ENCODE measurements at places on chromosomes 3 and 15.

DNA sequence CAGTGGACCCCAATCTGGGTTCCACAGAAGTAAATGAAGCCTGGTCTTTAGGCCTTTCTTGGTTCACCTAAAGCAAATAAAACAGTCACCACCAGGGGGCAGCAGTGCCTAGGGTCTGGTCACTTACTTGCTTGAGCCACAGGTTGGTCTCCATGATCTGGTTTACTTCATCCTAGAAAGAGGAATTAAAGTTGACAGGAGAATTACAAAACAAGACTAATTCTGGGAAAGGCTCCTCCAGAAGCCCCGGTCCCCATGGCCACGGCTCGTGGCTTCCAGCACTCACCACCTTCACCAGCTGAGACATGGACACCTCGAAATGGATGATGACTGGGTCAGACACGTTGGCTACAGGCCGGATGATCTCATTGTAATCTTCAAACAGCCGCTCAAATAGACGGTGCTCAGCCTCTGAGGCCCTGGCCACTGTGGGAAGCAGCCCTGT, 2.3 kb downstream of the CHRNA3 start:
- DNase-seq, result peak; percentile 64

- peak; percentile 32 for DNase-seq
Observed at GRCh38 chr15:69729167-69729748, 276.6 kb downstream of the RPLP1 start.

DNA sequence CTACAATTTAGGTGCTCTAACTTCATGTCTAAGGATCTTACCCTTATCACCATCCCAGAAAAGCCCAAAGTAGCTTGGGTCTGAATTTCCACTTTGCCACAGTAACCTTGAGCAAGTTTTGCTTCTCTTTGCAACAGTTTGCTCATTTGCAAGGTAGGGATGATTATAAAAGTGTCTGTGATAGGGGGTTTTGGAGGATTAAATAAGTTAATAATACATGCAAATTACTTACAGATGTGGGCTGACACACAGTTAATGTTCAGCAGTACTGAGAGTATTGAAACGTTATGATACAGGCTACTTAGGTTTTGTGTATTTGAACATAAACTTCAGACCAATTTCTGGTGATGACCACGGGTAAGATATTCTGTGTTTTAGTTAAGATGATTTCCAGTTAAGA, 444.7 kb upstream of the TPRG1 start:
- no peak for DNase-seq

DNA sequence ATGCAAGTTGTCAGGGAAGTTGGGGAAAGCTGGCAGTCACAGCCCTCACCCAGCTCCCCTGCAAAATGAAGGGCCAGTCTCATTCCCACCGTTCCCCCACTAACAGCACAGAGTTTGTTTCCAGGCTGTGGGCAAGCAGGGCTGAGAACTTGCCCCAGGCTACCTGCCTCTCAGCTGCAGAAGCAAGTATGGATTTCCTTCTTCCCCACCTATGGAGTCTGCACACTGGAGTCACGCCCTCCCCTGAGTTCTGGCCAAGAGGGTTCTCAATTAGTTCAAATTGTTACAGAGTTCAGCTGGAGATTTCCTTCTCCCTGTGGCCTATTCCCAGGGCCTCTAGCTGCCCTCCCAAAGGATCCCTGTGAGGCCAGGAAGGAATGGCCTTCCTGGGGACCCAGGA, 90.1 kb upstream of the ATP11B start:
- DNase-seq, result no peak

- no peak for DNase-seq
Observed at GRCh38 chr15:73786538-73786937, 33.4 kb upstream of the INSYN1 start.

GRCh38 chr3:41244620-41245336, 45.5 kb downstream of the CTNNB1 start:
- DNase-seq, result no peak

DNA sequence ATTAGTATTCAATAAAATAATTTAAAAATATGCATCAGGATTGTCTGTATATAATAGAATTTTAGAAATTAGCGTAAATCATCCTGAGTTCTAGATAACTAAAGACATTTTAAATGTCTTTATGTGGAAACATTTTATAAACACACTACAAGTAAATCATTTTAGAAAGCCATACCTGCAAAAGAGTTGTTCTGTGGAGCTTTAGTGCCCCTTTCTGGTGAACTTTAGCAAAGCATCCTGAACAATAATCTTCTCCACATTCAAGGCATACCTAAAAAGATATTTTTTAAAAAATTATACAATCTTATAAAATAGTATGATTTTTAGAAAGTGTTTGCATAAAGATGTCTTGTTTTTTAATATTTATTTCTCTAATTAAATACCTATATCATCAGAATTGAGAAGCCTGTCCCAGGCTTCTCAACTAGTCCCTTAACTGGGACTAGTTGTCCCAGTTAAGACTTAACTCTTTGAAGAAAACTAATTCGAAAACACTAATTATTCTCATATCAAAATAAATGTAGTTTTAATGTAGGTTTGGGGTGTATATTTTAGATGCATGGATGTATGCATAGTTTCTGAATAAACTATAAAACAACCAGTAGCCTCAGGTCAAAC, 29.7 kb downstream of the ZBBX start:
- DNase-seq, result peak; percentile 8

DNA sequence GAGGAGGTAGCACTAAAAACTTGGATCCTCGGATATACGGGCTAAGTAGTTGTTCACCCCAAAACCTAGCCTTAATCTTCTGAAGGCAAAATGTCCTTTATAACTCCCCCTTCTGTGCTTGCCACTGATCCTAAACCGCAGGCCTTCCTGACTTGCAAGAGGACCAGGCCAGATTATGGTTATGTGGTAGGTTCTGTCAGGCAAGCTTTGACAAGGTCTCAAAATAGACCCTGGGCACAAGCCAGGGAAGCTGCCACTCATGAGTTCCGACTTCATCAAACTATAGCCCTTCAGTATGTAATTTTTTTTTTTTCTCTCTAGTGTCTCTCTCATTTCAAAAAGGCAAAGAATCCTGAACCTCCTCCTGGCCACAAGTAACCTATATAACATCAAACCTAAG, 3.2 kb downstream of the LRRFIP2 start:
- DNase-seq, result no peak

DNA sequence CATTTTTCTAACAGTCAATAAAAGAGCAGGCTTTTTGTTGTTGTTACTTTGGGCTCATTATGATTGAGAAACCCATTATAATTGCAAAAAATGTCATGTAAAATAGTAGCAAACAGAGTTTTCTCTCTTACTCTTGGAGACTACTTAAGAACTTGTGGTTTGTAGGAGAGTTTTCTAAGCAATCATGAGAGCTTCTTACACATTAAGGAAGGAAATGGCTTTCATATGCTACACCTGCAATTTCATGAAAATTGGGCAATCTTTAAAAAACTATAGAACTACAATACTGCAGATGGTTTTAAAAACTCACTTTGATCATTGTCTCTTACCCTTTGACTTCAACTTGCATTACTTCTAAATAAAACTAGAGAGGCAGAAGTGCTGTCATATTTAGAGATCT, 701.8 kb downstream of the ZPLD1 start:
- DNase-seq, result no peak

DNA sequence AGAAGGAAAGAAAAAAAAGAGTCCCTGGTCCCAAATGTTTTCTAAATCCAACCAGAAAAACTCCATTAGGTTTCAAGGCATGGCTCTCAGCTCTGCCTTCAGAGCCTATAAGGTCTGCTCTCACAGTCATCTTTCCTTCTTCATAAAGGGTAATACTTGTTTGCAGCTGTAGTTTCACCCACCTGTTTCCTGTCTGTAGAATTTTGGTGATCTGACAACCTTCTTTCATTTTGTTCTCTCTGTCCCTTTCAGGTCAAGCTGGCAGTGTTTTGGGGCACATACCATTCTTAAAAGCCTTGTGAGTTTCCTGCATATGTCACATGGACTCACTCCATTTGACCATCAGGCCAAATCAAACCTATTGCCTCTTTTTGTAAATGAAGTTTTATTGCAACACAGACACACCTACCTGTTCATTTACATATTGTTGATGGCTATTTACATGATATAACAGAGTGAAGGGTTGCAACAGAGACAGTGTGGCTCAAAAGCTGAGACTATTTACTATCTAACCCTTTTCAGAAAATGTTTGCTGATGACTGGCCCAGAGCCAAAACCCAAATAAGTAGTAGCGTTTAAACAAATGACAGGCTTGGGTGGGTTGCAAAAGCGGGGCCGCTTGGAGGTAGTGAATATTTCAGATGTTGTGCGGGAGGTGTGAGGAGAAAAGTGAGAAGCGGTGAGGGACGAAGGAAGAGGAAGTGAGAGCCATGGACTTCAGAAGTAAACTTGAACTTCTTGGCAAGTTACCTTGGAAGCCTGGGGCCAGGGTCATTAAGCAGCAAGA, 292.7 kb upstream of the PROK2 start:
- no peak for DNase-seq

DNA sequence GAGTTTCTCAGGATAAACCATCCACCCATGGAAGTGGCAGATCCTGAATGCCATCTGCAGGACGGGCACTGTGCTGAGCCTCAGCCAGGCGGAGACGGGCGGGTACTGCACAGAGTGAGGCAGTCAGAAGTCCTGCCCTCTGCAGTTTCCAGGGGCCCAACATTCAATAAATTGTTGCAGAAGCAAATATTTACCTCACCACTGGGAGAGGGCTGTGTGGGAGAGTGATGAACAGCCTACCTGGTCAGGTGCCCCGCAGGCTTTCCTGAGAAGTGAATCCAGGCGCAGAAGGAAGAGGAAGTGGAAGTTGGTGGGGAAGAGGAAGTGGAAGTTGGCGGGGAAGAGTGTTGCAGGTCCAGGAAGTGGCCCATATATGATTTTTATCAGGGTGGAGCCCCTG, 100.8 kb downstream of the SLCO3A1 start:
- DNase-seq, result no peak

DNA sequence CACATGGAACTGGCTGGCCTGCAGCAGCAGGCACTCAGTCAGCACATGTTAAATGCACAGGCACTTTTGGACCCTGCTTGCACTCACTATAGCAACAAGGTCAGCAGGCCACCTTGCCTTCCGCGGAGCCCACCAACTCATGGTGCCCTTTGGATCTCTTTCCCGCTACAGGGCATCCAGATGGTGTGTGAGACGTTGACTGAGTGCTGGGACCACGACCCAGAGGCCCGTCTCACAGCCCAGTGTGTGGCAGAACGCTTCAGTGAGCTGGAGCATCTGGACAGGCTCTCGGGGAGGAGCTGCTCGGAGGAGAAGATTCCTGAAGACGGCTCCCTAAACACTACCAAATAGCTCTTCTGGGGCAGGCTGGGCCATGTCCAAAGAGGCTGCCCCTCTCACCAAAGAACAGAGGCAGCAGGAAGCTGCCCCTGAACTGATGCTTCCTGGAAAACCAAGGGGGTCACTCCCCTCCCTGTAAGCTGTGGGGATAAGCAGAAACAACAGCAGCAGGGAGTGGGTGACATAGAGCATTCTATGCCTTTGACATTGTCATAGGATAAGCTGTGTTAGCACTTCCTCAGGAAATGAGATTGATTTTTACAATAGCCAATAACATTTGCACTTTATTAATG, 85.0 kb downstream of the TGFBR2 start:
- no peak for DNase-seq

GRCh38 chr3:106688464-106688863, 688.8 kb upstream of the CCDC54 start:
- DNase-seq, result no peak

DNA sequence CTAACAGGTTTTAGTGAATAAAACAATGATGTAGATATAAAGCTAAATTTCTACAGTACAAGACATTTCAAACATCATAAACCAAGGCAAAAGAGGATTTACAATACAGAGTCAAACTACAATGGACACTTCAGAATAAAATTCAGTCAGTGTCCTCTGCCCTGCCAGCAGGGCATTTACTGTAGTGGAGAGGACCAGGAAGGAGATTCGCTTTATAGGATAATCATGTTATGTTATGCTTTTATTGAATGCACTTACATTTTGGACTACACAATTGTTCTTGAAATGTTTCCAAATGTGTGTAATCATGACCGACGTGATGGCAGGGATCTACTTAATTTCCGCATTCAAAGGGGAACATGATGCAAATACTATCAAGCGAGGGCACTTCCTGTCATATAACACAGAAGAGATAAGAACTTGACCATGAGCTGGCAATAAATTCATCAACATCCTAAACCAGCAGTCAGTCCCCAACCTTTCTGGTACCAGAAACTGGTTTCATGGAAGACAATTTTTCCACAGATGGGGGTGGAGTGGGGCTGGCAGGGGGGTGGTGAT, 925.6 kb downstream of the FHIT start:
- DNase-seq, result no peak

DNA sequence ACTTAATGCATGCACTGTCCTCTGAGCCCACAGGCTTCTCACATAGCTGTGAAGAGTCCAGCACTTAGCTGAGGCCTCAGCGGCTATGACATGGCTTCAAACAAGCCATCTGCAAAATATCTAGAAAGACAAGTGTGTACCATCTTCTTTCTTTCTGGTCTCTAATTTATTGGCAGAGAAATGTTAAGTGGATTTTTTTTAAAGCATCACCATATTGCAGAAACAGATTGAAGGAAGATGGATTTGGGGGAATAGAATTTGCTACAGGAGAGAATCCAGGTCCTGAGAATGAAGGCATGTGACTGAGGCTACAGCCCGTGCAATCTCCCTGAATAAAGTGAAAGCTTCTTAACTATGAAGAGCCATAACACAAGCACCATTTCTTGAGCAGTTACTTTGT, 567.3 kb downstream of the PDCD6IP start:
- no peak for DNase-seq

DNA sequence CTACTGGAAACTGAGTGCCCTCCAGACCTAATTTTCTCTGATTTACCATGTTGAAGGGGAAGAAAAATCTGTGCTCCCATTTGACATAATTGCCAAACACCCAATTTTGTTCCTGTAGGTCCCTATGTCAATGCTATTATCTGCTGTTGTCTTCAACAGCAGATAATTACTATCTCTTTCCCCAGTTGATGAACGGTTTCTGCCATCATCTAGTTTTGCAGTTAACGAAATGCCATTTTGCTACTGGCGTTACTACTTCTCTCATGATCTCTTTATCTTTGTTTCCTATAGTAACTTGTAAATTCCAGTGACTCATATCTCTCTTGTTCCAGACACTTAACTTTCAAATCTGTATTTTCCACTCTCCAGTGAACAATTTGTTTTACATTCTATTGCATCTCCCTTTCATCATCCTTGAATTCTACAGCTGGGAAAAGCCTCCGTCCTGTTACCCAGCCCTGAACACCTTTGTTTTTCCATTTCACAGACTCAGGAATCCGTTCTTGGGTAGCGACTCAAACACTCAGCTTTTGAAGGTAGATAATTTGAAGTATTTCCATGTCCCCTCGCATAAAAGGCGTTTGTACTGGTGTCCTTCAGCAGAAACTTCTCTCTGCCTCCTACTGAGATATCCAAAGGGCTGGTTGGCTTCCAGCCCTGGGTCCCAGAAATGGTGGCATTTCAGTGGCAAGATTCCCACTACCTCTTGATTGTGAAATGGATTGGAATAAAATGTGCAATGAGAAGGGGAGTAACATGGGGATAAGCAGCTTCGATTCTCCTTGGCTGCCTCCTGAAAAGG, 111.7 kb downstream of the FOXB1 start:
- DNase-seq, result no peak

DNA sequence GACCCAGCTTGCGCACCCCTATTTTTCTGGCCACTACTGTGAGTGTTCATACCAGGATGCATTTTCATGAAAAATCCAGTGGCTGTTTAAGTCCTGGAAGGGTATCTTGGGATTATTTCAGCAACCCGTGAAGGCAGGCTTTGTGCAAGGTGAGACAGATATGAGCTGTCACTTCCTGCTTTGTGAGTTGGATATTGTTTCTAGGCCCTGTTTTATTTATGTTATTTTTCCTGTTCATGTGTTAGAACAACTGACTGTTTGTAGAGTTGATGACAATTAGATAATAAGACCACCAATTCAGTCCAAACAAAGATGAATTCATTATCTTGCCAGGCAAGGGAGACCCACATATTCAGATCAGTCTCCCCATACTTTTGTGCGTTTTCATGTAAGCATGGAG, 42.5 kb downstream of the ZBTB38 start:
- DNase-seq, result no peak
